Mesothelial cell of epicardium (in vitro differentiated cells): ENCODE measurements at places on chromosomes 6 and 20. TPM values are rescaled to one million over a fixed set of nuclear protein-coding genes. Genes with fewer than 3 reads are reported as not detected.

The GSTA2 gene
- total RNA-seq: not detected in 3 replicates

The OR2B6 gene
- not detected in 3 replicates for total RNA-seq

The CCN6 gene
- total RNA-seq: not detected in 3 replicates

The GNMT gene
- total RNA-seq: 1.2 to 1.7 TPM (median 1.4 TPM) in 3 replicates

The MYB gene
- 1.6 to 2.4 TPM (median 2.0 TPM) in 3 replicates for total RNA-seq

The EGFL8 gene
- 45.7 to 48.3 TPM (median 45.7 TPM) in 3 replicates for total RNA-seq

The MICB gene
- 0.31 TPM in 1 of 3 replicates, not detected in the others for total RNA-seq

The FUT9 gene
- total RNA-seq: 2.7 to 3.1 TPM (median 3.0 TPM) in 3 replicates

- DNase-seq: no peak
- no peaks in the 10 kb centered on the region for H3K27me3 ChIP-seq
- peaks cover 11% of the 10 kb centered on the region for H3K36me3 ChIP-seq
Observed at GRCh38 chr6:56575736-56576135, 67.0 kb downstream of the DST start.

- peaks cover 7% of the 10 kb centered on the region for H3K36me3 ChIP-seq
- H3K27ac ChIP-seq: no peak overlapping the region
- no peak for DNase-seq
- peaks cover 22% of the 10 kb centered on the region for H3K27me3 ChIP-seq
Observed at GRCh38 chr6:30260036-30260504, 46.9 kb upstream of the TRIM26 start.

GRCh38 chr6:151422981-151423380 lies 28.9 kb downstream of the RMND1 start:
- no peak overlapping the region for H3K4me3 ChIP-seq
- DNase-seq: no peak
- no peak overlapping the region for H3K27ac ChIP-seq
- H3K4me1 ChIP-seq: no peaks in the 10 kb centered on the region
- H3K36me3 ChIP-seq: peaks cover 30% of the 10 kb centered on the region

DNA sequence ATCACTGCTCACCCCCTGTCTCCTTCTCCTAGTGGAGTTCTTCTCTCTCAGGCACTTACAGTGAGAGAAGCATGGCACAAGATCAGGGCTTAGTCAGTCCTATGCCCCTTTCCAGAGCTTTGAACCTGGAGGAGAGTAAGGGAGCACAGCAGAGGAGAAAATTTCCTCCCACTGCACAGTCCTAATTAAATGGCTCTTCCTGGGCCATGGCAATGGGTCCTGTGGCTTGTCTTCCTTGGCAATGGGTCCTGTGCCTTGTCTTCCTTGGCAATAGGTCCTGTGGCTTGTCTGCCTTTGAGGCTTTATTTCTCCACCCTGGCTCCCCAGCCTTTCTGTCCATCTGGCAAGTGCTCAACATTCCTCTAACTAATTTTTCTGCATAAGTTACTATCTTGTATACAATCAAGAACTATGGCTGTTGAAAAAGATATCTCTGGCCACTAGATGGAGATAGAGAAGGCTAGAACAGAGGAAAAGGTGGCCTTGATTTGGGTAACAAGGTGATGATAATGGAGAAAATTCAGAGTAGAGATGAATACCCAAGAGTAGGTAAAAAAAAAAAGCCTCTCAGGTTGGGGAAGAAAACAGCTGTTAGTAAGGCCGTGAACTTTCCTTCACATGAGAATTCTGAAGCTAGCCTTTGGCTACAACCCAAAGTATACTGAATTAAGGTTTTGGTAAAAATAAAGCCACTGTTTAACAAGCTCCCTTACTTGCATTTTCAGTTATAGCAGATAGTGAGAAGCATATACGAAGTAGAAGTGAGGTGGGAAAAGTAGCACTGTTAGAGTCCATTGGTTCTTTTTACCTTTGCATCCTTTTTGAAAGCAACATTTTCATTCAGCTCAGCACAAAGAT lies 504.9 kb downstream of the DOK5 start:
- H3K4me3 ChIP-seq: no peak overlapping the region
- no peaks in the 10 kb centered on the region for H3K36me3 ChIP-seq
- no peak for DNase-seq
- H3K27ac ChIP-seq: no peak overlapping the region
- H3K4me1 ChIP-seq: peaks cover 6% of the 10 kb centered on the region
- H3K27me3 ChIP-seq: peaks cover 2% of the 10 kb centered on the region

- H3K4me1 ChIP-seq: no peaks in the 10 kb centered on the region
- H3K27me3 ChIP-seq: peaks cover 3% of the 10 kb centered on the region
- H3K27ac ChIP-seq: no peak overlapping the region
- H3K4me3 ChIP-seq: no peak overlapping the region
- no peak for DNase-seq
Observed at GRCh38 chr6:151948002-151948743, 140.7 kb downstream of the ESR1 start.

- H3K4me3 ChIP-seq: no peak overlapping the region
- H3K27me3 ChIP-seq: peaks cover 6% of the 10 kb centered on the region
- no peak overlapping the region for H3K27ac ChIP-seq
- DNase-seq: no peak
Observed at GRCh38 chr20:7667194-7667593, 273.1 kb downstream of the HAO1 start.

- no peak for DNase-seq
- no peak overlapping the region for H3K4me3 ChIP-seq
- no peak overlapping the region for H3K27ac ChIP-seq
- H3K36me3 ChIP-seq: no peaks in the 10 kb centered on the region
- H3K27me3 ChIP-seq: peaks cover 4% of the 10 kb centered on the region
Observed at GRCh38 chr20:4135385-4136077, 120.2 kb upstream of the RNF24 start.

DNA sequence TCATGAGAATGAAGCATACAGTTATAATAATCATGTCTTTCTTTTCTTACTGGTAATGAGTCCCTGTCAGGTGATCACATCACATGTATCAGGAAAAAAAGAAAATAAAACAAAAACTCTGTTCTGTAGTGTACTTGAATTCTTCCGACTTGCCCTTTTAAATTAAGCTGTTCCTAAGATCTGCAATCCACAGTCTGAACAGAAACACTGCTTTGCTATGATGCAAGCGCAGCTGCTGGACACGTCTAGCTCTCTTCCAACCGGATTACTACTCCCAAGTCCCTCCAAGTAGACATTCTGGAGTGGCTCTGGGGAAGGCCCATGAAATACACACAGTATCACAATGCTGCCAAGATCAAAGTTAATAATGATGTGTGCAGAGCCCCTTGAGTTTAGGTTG lies 83.7 kb downstream of the FYN start:
- DNase-seq: no peak
- no peak overlapping the region for H3K4me3 ChIP-seq
- peaks cover 2% of the 10 kb centered on the region for H3K36me3 ChIP-seq
- no peaks in the 10 kb centered on the region for H3K27me3 ChIP-seq
- H3K4me1 ChIP-seq: peaks cover 9% of the 10 kb centered on the region

- no peak for DNase-seq
- no peaks in the 10 kb centered on the region for H3K36me3 ChIP-seq
- no peak overlapping the region for H3K27ac ChIP-seq
- no peaks in the 10 kb centered on the region for H3K27me3 ChIP-seq
Observed at GRCh38 chr6:126811321-126811720, 307.1 kb upstream of the RSPO3 start.

DNA sequence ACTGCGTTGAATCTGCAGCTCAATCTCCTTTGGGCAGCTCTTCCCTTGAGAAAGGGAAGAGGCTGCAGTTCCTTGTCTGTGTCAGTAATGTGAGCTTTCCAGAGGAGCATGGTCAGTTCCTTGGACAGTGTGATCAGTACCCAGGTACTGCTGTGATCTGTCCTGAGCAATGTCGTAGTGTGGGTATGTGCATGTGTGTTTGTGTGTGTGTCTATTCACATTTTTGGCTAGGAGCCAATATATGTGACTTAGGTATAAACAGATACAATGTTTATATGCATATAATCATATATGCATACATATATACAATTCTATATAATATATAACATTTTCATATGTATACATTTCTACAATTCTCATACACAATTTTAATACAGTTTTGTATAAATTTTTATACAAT lies 85.4 kb upstream of the OLIG3 start:
- H3K4me1 ChIP-seq: peaks cover 10% of the 10 kb centered on the region
- H3K27ac ChIP-seq: no peak overlapping the region
- H3K4me3 ChIP-seq: no peak overlapping the region
- no peak for DNase-seq
- H3K27me3 ChIP-seq: peaks cover 17% of the 10 kb centered on the region

GRCh38 chr6:37131104-37131959 lies 38.6 kb upstream of the PIM1 start:
- DNase-seq: no peak
- peaks cover 66% of the 10 kb centered on the region for H3K4me1 ChIP-seq
- peak overlapping the region; percentile 85 for H3K27ac ChIP-seq
- no peaks in the 10 kb centered on the region for H3K36me3 ChIP-seq
- no peaks in the 10 kb centered on the region for H3K27me3 ChIP-seq
- H3K4me3 ChIP-seq: no peak overlapping the region

DNA sequence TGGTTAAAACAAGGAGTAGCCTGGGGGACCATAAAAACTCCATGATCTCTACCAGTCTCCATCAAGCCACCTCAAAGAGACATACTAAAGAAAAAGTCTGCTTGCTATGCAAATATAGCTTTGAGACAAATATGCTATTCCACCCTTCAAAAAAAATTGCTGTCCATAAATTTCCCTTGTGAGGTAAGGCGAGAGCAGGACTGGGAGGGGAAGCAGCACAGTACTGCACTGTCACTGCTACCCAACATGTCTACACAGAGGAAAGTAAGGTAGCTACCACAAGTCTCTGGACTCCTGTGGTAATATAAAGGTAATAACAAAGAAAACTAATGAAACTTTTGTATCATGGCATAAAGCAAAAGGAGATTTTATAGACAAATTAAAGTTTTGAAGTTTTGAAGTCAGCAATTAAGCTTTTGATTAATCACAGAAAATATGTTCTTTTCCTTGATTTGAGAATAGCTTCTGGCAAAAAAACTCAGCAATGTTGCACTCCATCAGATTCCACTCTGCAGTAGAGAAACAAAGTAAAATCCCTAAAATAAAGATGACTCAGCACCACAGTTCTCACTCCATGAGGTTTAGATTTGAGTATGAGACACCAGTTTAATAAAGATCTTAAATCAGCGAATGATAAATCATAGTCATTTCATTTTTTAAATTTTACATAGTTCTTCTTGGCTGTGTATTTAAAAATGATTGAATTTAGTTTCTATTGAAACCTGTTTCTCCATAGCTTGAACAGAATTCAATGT lies 602.4 kb downstream of the COL12A1 start:
- DNase-seq: no peak
- no peaks in the 10 kb centered on the region for H3K27me3 ChIP-seq
- peak overlapping the region; percentile 56 for H3K27ac ChIP-seq
- H3K4me1 ChIP-seq: peaks cover 34% of the 10 kb centered on the region
- H3K4me3 ChIP-seq: no peak overlapping the region
- H3K36me3 ChIP-seq: no peaks in the 10 kb centered on the region

GRCh38 chr20:31652917-31653396 lies 15.2 kb downstream of the COX4I2 start:
- H3K4me1 ChIP-seq: peaks cover 3% of the 10 kb centered on the region
- DNase-seq: no peak
- H3K27me3 ChIP-seq: no peaks in the 10 kb centered on the region
- H3K4me3 ChIP-seq: no peak overlapping the region
- no peaks in the 10 kb centered on the region for H3K36me3 ChIP-seq

GRCh38 chr6:15712797-15713196 lies 50.0 kb upstream of the DTNBP1 start:
- H3K27ac ChIP-seq: no peak overlapping the region
- H3K4me3 ChIP-seq: no peak overlapping the region
- no peaks in the 10 kb centered on the region for H3K4me1 ChIP-seq
- no peaks in the 10 kb centered on the region for H3K36me3 ChIP-seq

DNA sequence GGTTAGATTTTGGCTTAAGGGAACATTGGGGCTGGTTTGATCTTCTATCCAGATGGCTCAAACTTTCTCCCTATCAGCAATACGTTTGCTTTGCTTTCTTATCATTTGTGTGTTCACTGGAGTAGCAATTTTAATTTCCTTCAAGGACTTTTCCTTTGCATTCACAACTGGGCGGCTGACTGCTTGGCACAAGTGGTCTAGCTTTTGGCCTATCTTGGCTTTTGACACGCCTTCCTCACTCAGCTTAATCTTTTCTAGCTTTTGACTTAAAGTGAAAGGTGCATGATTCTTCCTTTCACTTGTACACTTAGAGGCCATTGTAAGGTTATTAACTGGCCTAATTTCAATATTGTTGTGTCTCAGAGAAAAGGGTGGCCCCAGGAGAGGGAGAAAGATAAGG lies 254.9 kb downstream of the PLCB1 start:
- H3K27me3 ChIP-seq: no peaks in the 10 kb centered on the region
- no peak overlapping the region for H3K27ac ChIP-seq
- no peak overlapping the region for H3K4me3 ChIP-seq
- DNase-seq: no peak

- H3K36me3 ChIP-seq: no peaks in the 10 kb centered on the region
- no peaks in the 10 kb centered on the region for H3K4me1 ChIP-seq
- no peak for DNase-seq
- no peak within 1 kb of the TSS for H3K4me3 ChIP-seq
- H3K27me3 ChIP-seq: peaks cover 6% of the 10 kb centered on the region
Observed at GRCh38 chr6:50049829-50050228, at the start of gene DEFB112. Gene DEFB112, minus strand, starts transcription at chr6:50049929. Its CDS starts 60 bp downstream, at chr6:50049869.

- no peaks in the 10 kb centered on the region for H3K27me3 ChIP-seq
- H3K4me3 ChIP-seq: no peak overlapping the region
- no peaks in the 10 kb centered on the region for H3K4me1 ChIP-seq
- no peak overlapping the region for H3K27ac ChIP-seq
Observed at GRCh38 chr6:24522228-24523176, 27.7 kb downstream of the ALDH5A1 start.

- DNase-seq: no peak
- peak overlapping the region; percentile 83 for H3K27ac ChIP-seq
- H3K4me1 ChIP-seq: peaks cover 52% of the 10 kb centered on the region
- H3K27me3 ChIP-seq: no peaks in the 10 kb centered on the region
- peaks cover 9% of the 10 kb centered on the region for H3K36me3 ChIP-seq
- H3K4me3 ChIP-seq: no peak overlapping the region
Observed at GRCh38 chr6:23173234-23173633, 603.9 kb downstream of the HDGFL1 start.

DNA sequence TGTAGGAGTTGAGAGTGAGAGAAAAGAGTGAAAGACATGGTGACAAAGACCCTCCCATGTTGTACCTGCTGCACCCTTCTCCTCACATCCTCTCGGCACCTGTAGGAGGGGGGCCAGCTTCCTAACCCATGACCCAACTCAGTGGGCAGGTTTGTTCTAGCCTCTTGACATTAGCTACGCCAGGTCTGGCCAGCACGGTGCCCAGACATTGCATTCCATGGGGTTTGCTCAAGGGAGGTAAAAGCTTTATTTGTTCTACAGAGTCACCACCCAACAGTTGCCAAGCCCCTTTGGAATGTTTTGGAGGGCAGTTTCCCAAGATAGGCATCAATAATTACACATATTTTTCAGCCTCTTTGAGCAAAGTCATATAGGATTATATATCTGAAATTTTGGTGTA lies 22.7 kb upstream of the TGM6 start:
- H3K36me3 ChIP-seq: no peaks in the 10 kb centered on the region
- no peak overlapping the region for H3K27ac ChIP-seq
- no peak for DNase-seq
- no peaks in the 10 kb centered on the region for H3K4me1 ChIP-seq

GRCh38 chr20:36808317-36809257 lies 35.0 kb upstream of the DSN1 start:
- no peak for DNase-seq
- no peak overlapping the region for H3K4me3 ChIP-seq
- H3K36me3 ChIP-seq: peaks cover 46% of the 10 kb centered on the region
- H3K27ac ChIP-seq: no peak overlapping the region
